AG04450 (cell line): ENCODE measurements at places on chromosomes 2 and 18. TPM values are rescaled to one million over a fixed set of nuclear protein-coding genes. Genes with fewer than 3 reads are reported as not detected.

GRCh38 chr2:1656961-1657841 lies 87.1 kb downstream of the PXDN start:
- no peak for DNase-seq

DNA sequence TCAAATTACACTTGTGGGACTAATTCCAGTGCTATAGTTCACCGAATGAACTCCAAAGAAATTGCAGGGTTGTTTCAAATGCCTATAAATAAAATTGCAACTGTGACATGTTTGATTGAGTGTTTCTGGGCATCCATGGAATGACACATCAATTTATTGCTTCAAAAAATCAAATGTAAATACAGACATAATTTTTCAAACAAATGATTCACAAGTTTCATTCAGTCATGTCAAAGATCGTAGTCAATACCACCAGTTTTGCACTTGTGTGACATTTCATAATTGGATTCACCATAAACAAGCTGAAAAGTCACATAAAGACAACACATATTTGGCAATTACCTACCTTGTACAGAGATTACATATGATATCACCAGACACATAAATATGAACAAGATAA lies 350.8 kb downstream of the CDH2 start:
- DNase-seq = no peak

DNA sequence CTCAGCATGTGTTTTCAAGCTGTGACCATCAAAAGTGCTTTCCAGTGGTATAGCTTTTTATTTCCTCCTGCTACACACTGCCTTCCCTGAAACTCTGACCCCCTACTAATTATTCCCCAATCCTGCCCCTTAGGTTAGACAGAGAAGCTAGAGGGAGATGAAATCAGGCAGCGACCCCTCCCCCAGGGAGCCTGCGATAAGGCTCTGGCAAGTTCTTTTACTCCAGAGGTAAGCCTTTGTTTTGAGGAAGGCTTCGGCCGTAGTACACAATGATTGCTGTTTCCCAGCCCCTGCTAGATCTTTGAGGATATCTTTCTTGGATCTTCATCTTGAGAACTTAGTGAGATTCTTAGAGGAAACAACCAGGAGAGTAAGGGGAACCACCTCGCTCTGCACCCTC lies 33.5 kb upstream of the NOL4 start:
- DNase-seq = no peak

GRCh38 chr2:218555527-218555926 lies 12.6 kb downstream of the USP37 start:
- DNase-seq = no peak

The HOXD1 gene
- not detected in 2 replicates for polyA plus RNA-seq

The MC4R gene
- 0.06 TPM in 1 of 2 replicates, not detected in the other for polyA plus RNA-seq

GRCh38 chr18:55258088-55258487 lies 298.8 kb upstream of the CCDC68 start:
- no peak for DNase-seq

DNA sequence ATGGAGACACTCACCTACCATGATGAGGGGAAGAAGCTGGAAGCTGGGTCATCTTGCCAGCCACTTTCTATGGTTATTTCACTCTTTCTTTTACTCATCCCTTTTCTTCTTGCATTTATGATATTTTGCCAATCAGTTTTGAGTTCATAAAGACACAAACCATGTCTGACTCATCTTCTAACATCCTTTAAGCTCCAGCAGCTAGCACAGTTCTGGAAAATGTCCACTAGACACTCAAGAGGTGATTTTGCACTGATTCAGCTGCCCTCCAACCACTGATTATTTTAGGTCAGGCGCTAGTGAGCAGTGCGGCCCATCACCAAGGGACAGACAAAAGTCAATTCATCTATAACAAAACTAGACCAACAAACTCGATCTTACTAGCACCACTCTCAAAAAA lies 537.1 kb upstream of the ID2 start:
- peak; percentile 48 for DNase-seq

The MOCOS gene
- 4.2 and 5.1 TPM in 2 replicates for polyA plus RNA-seq

The RSAD2 gene
- polyA plus RNA-seq = not detected in 2 replicates

The SLC9A4 gene
- not detected in 2 replicates for polyA plus RNA-seq

The CROCC2 gene
- not detected in 2 replicates for polyA plus RNA-seq

The USP37 gene
- 2.8 and 4.9 TPM in 2 replicates for polyA plus RNA-seq

DNA sequence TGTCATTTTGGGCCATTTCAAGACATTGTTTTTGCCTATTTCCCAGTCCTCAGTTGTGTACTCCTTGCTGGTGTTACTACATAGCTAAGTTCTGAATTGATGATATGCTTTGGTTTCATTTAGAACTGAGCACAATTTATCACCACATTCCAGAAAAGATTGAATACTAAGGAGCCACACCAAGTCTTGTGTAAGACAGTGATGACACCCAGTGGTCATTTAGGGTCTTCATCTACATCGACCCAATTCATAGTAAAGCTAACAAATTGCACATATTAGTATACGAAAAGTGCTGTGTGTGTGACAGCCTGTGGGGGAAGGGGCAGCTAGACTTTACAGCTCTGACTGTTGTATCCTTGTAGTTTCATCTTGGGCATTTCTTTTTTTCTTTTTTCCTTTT lies 10.9 kb upstream of the DLX2 start:
- no peak for DNase-seq
